ENCODE measurements at places on chromosomes 12 and 14. TPM values are rescaled to one million over a fixed set of nuclear protein-coding genes. Genes with fewer than 3 reads are reported as not detected.
A peak's percentile ranks its signal among the peaks of the same experiment; 100 is the strongest.

TMEM233 gene
- not detected for total RNA-seq

FAM186B gene
- total RNA-seq = not detected

RBP5 gene
- not detected for total RNA-seq

SLC24A4 gene
- 0.31 TPM for total RNA-seq

PPM1H gene
- 10.6 TPM for total RNA-seq

GPR68 gene
- total RNA-seq = 5.9 TPM

NTF3 gene
- total RNA-seq = 2.3 TPM

AVPR1A gene
- 7.6 TPM for total RNA-seq

PCBP2 gene
- total RNA-seq = 181 TPM

TAS2R7 gene
- 1.1 TPM for total RNA-seq

GLT1D1 gene
- total RNA-seq = 8.9 TPM

RHEBL1 gene
- 0.78 TPM for total RNA-seq

SLC38A4 gene
- total RNA-seq = 0.94 TPM

DNA sequence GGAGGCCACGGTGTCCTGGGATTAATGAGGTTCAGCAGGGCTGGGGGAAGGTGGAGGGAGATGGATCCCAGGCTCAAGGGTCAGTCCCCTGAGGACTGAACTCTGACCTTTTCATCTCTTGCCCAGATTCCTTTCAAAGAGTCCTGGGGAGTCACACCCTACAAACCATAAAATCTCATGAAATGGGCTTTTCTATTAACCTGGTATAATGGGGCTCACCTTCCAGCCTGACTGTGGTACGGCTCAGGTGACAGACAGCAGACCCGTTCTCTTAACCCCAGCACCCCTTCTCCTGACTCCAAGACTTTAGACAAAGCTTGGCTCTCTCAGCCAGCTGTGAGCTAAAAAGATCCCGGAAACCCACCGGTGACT is 268.2 kb downstream of the ADGRD1 start:
- DNase-seq = no peak

- DNase-seq = peak; percentile 29
Observed at GRCh38 chr12:116717466-116718437, 20.1 kb downstream of the SPRING1 start.

- DNase-seq = no peak
Observed at GRCh38 chr12:78157199-78157598, 326.5 kb downstream of the NAV3 start.

GRCh38 chr14:64232095-64232838 is 61.9 kb downstream of the ESR2 start:
- no peak for DNase-seq

- no peak for DNase-seq
Observed at GRCh38 chr12:57498132-57498502, 10.2 kb downstream of the MARS1 start.

GRCh38 chr12:120455302-120455701 is 9.1 kb downstream of the GATC start:
- DNase-seq = no peak

- DNase-seq = peak; percentile 15
Observed at GRCh38 chr12:28872654-28873268, 276.3 kb upstream of the FAR2 start.

GRCh38 chr12:89980236-89980635 is 271.6 kb upstream of the ATP2B1 start:
- DNase-seq = no peak

- DNase-seq = no peak
Observed at GRCh38 chr12:4086481-4086880, 187.1 kb upstream of the CCND2 start.

GRCh38 chr14:38254571-38255407 is 1.1 kb downstream of the CLEC14A start:
- DNase-seq = no peak

DNA sequence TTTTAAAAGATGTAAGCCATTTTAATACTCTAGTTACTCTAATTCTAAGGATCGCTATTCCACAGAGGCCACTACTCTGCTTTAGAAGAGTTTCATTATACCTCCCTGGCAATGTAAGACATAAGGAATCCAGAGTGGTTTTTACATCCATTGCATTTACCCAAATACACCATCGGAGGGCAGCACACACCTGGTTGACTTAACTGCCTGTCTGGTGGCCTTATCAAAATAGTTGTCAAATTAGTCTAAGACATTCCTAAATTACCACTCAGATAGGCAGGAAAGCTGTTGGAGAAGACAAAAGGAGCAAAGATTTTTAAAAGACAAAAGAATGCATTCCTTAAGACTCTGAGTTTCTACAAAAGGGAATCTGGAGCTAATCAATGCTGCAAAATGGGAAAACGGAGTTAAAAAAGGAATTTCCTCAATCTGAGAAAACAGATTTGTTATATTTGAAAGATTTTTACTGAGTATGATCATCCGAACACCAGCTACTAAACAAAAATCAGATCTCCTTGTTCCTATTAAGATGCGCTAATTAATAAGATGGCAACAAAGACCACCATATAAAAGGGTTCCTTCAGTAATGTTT is 33.8 kb upstream of the FGD4 start:
- DNase-seq = peak; percentile 24

GRCh38 chr12:4701395-4702190 is 18.6 kb upstream of the GALNT8 start:
- no peak for DNase-seq

DNA sequence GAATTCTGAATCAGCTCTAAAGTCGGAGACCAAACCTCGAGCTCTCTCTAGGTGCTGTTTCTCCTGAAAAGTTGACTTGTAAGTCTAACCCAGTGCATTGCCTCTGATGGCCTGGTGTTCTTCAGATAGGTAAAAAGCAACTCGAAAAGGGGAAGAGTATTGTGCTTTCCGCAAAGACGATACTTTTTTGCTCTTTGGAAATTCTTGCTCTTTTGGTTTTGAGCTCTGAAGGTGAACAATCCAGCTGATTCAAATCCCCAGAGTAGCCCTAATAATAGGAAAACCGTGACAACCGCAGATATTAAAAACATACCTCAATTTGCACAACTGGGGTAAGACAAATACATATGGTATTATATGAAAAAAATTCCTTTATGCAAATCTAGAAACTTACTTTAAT is 447.4 kb downstream of the RAD51B start:
- DNase-seq = no peak

DNA sequence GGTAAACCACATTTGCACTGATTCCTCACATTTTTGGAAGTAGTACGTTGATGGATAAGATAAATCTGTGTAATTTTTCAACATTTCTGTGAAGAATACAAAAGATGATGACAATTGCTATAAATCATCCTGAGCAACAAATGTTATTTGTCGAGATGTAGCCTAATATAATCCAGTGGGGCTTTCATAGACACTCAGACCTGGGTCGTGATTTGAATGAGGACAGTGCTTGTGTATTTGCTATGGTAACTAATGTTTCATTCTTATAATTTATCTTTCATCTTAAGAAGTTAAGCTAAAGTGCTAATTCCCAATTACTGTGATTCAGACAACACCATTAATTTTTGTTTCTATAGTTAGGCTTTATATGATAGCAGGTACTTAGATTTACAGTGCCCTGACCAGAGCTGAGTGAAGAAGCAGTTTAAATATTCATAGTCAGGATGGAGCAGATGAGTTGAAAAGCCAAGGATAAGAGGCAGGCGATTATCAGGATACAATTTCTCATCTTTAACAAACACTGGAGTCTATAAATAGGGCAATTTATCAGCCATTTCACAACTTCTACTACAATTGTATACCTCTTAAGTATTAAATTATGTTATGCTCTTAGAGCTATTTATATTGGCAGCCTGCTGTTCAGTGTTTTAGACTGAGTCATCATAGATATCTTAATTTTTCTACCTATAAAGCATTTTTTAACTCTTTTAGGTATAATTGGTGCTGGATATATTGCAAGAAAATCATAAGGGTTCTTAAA is 359.9 kb downstream of the TRHDE start:
- no peak for DNase-seq

GRCh38 chr14:29486132-29486531 is 441.5 kb downstream of the PRKD1 start:
- no peak for DNase-seq

DNA sequence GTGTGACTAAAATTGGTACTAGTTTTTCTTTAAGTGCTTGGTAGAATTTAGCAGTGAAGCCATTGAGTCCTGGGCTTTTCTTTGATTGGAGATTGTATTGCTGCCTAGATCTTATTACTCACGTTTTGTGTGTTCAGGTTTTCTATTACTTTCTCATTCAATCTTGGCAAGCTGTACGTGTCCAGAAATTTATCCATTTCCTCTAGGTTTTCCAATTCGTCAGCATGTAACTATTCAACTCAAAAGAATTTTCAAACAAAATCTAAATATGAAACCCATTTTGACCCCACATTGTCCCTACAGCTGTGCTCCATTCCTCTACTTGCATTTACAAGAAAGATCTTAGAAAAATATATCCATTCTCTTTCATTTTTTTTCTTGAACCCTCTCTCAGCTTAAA is 1613.4 kb upstream of the SEL1L start:
- no peak for DNase-seq

GRCh38 chr12:109920261-109920780 is 20.2 kb downstream of the TCHP start:
- DNase-seq = no peak

DNA sequence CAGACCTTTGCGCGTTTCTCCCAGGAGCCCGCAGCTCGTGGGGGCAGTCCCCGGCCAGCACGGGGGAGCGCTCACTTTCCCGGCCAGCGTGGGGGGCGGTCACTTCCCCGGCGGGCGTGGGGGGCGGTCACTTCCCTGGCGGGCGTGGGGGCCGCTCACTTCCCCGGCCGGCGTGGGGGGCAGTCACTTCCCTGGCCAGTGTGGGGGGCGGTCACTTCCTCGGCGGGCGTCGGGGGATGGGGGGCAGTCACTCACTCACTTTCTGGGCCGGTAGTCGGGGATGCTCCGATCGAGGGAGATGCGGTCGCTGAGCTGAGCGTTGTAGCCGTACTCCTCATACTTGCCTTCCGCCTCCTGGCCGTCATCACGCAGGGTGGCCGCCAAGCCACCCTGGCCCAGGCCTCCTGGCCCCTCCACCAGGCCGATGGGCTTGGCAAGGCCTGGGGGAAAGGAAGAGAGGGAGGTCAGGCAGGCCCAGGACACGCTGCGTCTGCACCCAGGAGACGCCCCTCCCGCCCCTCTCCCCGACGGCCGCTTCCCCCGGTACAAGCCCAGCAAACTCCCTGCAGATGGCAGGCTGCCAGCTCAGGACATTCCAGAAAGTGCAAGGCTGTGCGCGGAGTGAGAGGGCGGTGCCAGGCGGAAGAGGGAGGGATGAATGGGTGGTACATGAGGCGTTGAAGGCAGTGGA is 43.3 kb downstream of the GALNT9 start:
- DNase-seq = no peak

GRCh38 chr12:112333019-112333418 is 49.2 kb downstream of the HECTD4 start:
- no peak for DNase-seq

DNA sequence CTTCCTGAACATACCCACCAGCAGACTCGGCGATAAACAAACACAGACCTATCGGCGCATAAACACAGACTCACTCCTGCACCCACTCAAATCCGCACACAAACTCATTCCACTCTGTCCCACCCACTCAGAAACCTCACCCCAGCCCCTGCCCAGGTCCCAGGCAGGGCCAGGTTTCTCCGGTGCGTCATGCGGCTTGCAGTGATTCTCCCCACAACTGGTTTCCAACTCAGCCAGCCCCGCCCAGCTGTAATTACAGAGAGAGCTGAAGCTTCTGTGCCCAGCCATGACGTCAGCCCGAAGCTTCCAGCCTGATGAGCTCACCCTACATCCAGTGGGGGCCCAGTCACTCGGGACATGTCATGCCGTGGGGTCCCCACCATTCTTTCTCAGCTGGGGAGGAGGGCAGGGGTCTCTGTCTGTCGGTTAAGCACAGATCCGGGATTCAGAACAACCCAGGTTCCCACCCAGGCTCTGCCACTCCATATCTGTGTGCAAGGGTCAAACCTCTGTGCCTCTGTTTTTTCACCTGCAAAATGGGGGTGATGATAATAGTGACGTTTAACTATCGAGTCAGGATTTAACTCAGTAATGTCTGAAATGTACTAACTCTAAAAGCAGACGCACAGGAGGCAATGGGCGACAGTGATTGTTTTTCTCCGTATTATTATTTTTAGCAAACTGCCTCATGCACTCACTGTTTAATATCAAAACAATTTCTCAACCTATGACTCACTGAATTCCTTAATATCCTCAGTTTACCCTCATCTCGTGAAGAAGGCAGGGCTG is 2.3 kb upstream of the HSPB8 start:
- peak; percentile 61 for DNase-seq

GRCh38 chr12:50129290-50129689 is 17.3 kb downstream of the COX14 start:
- DNase-seq = no peak

GRCh38 chr14:64970041-64970440 is 2.1 kb downstream of the RAB15 start:
- DNase-seq = no peak

DNA sequence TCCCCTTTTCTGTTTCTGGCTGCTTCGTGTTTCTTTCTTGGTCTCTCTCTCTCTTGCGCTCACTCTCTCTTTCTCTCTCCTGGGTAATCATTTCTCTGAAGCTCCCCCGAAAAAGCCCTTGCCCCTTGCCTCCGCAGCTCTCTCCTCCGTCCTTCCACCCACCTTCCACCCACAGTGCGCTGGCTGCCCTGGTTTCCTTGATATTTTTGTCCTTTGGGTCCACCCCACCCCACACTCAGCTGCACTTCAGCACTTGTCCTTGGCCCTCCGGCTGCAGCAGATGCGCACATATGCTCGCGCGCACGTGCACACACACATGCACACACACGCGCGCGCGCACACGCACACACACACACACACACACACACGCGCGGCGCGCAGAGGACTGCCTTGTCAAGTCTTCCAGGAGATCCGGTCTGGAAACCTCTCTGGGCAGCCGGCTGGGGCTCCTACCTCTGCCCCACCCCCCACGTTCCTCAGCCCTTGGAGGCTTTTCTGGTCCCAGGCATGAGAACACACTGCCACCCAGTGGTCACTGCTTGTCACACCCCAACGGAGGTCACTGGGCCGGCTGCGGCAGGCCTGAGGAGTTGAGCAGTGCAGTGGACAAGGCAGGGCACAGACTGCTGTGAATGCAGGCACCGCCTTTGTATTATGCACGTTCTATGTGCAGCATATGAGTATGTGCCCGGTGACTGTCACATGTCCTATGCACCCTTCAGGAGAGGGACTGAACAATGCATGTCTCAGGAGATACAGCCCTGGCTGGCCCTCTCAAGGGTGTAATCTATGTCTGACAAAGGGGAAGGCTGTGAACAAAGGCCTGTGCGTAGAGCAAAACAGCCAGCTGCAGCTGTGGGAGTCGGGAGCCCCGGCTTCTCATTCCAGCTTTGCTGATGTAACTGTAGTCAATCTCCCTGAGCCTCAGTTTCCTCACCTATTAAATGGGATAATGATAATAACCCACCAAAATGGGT is 6.5 kb downstream of the LAG3 start:
- peak; percentile 86 for DNase-seq

GRCh38 chr14:100735271-100735670 is 8.6 kb downstream of the DLK1 start:
- no peak for DNase-seq

DNA sequence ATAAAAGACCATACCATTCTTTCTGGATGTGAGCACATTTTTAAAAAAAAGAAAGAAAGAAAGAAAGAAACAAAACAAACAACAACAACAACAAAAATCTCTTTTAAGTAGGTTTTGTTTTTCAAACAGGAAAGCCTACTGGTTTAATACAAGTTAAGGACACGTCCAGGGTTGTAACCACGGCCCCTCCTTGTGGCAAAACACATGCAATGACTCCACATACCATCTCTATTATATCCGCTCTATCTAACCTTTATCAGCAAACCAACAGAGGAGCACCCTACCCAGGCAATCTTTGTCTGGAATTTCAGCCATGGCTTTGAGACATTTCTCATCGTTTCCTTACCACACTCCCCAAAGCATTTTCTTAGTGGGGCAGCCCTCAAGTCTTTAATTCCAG is 360.5 kb upstream of the TMPO start:
- DNase-seq = no peak

GRCh38 chr14:30118992-30119640 is 191.5 kb upstream of the PRKD1 start:
- no peak for DNase-seq

All from occipital lobe (tissue), 3 donors.